ENCODE measurements at places on chromosomes 3 and 15.

GRCh38 chr3:46082021-46082420 is 54.7 kb upstream of the XCR1 start:
- no peak for DNase-seq

DNA sequence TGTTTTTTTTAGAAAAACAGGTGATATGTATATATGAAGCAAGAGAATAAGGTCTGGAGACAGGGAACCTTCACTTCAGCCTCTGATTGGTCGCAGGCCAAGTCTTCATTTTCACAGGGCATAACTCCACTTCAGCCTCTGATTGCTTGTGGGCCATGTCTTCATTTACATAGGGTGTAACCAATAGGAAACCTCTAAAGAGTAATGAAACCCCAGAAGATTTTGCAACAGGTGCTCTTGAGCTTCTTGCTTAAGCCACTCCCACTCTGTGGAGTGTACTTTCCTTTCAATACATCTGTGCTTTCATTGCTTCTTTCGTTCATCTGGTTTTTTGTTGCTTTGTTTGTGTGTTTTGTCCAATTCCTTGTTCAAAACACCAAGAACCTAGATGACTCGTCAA is 22.6 kb upstream of the SCG3 start:
- DNase-seq, result no peak

GRCh38 chr3:123678108-123678511 is 93.3 kb upstream of the HACD2 start:
- peak; percentile 61 for DNase-seq

DNA sequence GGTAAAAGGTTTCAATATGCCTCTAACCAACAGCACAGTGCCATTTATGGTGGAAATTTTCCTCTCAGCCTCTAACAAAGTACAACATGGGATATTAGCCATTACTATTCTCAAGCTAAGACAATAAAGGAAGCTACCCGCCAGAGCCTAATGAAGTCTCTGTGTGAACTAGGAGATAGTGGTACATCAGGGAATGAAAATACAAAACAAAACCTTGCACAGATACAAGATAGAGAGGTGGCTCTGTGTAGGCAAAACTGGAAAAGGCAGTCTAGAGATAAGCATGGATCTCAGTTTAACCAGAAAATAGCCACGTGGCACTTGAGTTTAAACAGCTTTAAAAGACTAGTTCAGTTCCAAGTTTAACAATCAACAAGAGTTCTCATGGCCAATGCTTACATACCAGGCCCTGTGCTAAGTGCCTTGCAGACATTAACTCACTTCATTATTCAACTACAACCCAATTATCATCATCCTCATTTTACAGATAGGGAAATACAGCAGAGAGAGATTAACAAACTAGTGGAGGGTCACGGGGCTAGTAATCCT is 279.3 kb downstream of the IGSF11 start:
- no peak for DNase-seq

- DNase-seq, result peak; percentile 6
Observed at GRCh38 chr3:30810625-30811024, 83.8 kb downstream of the GADL1 start.

DNA sequence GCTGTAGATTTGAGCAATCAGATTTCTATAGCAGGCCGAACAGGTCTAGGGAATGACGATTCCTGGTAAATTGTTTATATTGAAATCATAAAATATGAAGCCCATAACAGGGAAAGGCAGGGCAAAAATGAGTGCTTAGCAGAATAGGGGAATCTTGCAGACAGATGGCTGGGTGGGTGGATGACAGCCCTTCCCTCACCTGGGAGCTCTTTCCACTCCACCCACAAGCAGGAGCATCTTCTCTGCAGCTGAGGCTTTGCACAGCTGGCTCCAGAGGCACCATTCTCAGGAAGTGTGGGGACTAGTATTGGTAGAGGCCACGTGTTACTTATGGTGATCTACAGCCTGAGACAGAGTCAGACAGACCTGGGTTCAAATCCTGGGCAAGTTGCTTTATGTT is 55.9 kb upstream of the SYN2 start:
- DNase-seq, result no peak

DNA sequence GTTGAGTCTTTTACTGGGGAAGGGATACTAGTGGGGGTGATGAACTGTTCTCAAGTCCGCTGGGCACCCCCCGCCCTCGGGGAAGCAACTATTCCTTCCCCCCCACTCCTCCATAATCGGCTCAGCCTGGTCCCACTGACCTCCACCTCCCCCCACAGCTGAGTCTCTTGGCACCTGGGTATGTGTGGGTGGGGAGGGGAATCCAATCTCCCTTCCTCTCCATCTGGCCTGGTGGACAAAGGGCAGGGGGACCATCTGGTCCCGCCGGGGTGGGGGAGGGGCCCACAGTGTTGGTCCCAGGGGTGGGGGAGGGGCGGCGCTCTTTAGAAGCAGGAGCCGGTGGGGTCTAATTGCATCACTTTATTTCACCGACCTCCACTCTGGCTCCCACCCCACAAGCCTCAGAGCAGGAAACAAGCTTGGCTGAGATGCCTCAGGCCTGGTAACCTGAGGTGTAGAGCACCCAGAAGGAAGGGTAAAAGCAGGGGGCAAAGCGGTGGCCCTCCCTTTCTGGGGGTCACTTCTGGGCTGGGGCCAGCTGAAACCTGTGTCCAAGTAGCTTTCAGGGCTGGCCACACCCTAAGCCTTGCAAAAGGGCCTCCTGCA is 1.0 kb upstream of the PCBP4 start:
- peak; percentile 38 for DNase-seq

GRCh38 chr3:134155446-134155845 is 95.2 kb downstream of the RYK start:
- no peak for DNase-seq

DNA sequence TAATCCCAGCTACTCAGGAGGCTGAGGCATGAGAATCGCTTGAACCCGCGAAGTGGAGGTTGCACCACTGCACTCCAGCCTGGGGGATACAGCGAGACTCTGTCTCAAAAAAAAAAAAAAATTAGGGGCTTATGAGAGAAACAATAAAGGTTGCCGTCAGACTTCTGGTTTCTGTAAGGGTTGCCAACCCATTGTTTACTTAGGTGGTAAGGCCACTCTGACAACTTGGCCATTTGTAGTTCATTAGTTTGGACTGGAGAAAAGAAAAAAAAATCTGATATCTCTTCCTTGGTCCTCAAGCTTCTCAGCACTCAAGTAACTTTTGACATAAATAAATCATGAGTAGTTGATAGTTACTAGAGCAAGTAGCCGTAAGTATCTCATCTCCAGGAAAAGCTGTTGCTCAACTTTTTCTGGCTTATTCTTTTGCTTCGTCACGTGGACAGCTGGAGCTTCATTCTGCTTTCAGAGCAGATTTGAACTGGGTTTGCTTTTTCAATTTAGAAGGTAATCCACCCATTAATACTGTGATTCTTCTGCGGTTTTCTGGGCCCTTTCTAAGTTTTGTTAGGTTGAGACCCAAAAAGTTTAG is 9.4 kb downstream of the SNX1 start:
- peak; percentile 90 for DNase-seq

DNA sequence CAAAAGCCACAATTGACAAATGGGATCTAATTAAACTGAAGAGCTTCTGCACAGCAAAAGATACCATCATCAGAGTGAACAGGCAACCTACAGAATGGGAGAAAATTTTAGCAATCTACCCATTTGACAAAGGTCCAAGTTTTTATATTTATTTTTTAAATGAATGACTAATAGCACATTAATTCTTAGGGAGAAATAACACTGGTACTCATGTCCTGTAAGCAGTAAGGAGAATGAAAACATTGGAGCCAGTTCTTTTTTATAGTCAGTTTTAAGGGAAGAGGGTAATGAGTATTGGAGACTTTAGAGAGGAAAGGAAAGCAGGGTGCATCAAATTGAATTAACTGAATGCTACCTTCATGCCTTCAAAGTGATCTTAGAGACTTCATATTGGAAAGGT is 404.7 kb upstream of the TGFBR2 start:
- DNase-seq, result no peak

DNA sequence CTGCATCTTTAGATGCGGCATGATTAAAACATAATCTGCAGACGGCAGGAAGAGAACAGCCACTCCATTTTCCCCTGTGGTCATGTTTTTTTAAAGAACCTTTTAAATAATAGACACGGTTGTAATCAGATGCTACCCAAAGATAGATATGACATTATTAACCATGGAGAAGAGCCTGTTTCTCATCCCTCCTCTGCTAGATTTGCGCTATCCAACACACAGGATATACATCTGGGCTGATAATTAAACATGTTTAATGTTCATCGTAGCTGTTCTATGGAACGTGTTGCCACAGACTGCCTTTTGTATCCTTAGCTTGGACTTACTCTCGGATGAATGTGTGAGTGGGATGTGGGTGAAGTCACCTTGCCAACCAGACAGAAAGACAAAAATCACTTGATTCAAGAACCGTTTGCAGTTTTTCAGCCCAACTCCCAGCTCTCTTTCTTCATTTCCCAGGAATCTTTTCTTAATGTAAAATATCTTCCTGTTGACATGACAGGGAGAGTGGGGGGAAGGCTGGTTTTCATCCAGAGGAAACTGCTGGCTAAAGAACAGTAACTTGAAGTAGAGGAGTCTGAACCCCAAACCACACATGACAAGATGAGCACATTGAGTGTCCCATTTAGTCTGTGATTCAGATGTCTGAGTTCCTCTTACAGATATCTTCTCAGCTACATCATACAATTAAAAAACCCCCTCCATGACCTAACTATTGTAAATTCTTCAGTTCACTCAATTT is 118.6 kb upstream of the PRICKLE2 start:
- DNase-seq, result peak; percentile 62

GRCh38 chr3:153906366-153906765 is 214.8 kb upstream of the ARHGEF26 start:
- DNase-seq, result no peak

- no peak for DNase-seq
Observed at GRCh38 chr3:4292301-4292700, 10.9 kb upstream of the SETMAR start.

GRCh38 chr3:171542976-171543375 is 82.8 kb upstream of the TNIK start:
- DNase-seq, result no peak

DNA sequence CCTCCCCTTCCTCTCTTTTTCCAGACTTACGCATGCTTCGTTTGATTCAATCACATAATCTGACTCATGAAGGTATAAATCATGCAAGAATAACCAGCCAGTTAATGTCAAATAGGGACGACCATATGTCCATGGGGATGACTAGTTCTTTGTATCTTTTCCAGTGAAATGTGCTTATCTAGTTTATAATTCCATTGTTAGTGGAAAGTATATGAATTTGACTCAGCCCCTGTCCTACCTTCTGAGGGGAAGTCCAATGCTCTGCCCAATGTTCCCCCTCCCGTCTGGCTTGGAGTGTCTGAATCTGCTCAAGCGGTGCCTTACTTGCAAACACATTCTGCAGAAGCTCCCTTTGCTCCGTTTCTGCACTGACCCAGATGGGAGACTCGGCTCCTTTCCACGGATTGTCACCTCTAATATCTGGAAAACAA is 55.0 kb upstream of the EPHB3 start:
- no peak for DNase-seq

GRCh38 chr3:74916696-74917095 is 302.2 kb upstream of the CNTN3 start:
- no peak for DNase-seq

- DNase-seq, result no peak
Observed at GRCh38 chr3:144295613-144296012, 324.0 kb downstream of the DIPK2A start.

DNA sequence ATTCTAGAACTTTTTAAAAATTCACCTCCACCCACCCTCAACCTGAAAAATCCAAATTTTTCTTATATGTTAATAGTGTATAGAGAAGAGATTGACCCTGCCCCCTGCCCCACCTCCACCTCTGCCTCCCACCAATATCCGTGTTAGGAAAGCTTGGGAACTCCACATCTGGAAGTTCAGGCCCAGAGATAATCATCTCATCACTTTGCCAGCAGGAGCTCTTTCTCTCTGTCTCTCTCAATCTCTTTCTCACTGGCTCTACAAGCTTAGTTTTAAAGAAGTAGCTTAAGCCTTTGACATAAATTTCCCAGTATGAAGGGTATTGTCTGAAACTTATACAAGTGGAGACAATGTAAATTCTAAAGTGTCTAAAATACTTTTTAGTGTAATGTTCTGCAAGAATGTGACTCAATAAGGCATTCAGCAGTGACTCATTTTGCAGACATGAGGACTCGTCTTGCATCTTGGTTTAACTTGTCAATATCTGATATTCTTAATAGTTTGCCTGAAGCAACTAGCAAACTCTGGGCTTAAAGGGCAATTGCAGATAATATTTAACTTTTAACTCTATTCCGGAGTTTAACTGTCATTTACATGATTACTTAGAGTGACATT is 299.8 kb upstream of the EPHA3 start:
- DNase-seq, result peak; percentile 73

- no peak for DNase-seq
Observed at GRCh38 chr3:56800832-56801661, 702 bp downstream of the ARHGEF3 start.

DNA sequence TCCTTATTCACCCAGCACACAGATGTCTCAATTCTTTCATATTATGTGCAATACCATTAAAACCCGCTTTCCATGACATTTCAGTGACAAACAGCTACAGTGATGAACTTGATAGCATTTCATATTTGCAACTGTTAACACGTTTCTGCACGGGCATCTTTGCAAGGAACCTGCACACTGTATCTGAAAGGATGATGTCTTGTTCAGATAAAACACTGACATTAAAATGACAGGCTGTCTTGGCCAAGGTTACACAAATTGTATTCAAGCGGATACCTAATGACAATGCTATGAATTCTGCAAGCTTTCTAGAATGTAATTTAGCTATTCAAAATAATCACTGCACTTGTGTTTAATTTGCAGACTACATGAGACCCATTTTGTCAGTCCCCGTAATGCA is 529.2 kb downstream of the FOXP1 start:
- DNase-seq, result no peak

- DNase-seq, result no peak
Observed at GRCh38 chr3:4907643-4908432, 71.4 kb upstream of the BHLHE40 start.

- no peak for DNase-seq
Observed at GRCh38 chr15:99130314-99130713, 25.4 kb downstream of the SYNM start.

DNA sequence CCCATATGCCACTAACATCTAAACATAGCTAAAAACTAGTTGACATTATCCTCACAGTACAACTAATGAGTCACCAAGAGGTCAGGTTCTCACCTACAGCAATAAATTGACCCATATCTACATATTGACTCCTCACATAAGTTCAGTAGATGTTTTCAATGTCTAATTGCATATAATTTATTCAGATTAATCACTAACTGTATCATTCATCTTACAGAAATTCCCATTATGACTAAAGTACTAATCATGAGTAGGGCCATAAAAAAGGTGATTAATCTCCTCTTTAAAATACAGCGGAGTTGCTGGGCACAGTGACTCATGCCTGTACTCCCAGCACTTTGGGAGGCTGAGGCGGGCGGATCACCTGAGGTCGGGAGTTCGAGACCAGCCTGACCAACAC is 82.4 kb upstream of the ST3GAL6 start:
- peak; percentile 55 for DNase-seq

DNA sequence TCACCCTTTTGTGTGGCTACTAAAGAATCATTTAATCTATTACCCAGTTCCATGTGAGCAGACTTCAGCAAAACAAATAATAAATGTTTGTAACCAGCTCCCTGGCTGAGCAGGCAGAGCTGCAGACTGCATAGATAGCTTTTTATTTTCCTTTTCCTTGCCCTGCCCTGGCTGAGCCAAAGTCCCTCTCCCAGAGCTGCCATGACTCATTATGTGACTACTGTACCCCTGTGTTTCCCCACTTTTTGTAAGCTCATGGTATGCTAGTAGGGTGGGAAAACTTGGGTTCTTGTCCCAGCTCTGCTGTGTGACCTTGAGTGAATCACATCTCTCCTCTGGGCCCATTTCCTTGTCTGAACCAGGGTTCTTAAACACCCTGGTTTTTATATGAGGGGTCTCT is 127.5 kb downstream of the CLSTN2 start:
- DNase-seq, result no peak

Measured in cardiac fibroblast (primary cell).